Stimulated activated CD8-positive, alpha-beta memory T cell treated with anti-CD3 and anti-CD28 coated beads, Interleukin-2, amount 100 ng/mL, for 1 hour (primary cell): ENCODE measurements at places on chromosomes 1 and 21.
A peak's percentile ranks its signal among the peaks of the same experiment; 100 is the strongest.

DNA sequence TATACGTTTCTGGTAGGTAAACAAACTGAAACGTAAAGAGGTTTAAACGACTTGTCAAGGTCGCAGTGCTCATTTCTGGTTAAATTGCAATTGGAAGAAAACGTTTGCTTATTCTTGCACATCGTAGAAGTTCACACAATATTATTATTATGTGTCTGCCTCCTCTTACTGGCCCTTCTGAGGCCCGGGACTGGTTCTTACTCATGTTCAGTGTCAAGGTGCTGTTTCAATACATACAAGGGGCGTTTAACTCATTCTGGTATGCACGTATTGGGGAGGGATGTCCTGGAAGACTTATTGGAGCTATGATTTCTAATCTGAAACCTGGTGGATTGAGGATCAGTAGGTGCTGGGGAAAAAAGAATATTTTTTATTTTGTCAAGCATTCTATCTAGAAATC, 932 bp downstream of the RPF1 start:
- DNase-seq: no peak

- no peak for DNase-seq
These were observed 3.9 kb downstream of the ELK4 start for GRCh38 chr1:205627956-205628355.

GRCh38 chr1:68117416-68117815, 67.0 kb upstream of the DIRAS3 start:
- DNase-seq: no peak

GRCh38 chr1:7679159-7679872, 91.8 kb upstream of the VAMP3 start:
- DNase-seq: no peak

- DNase-seq: no peak
These were observed 52.4 kb downstream of the KCNJ6 start for GRCh38 chr21:37863842-37864241.

- no peak for DNase-seq
These were observed 254.8 kb downstream of the LTN1 start for GRCh38 chr21:28737674-28738419.

DNA sequence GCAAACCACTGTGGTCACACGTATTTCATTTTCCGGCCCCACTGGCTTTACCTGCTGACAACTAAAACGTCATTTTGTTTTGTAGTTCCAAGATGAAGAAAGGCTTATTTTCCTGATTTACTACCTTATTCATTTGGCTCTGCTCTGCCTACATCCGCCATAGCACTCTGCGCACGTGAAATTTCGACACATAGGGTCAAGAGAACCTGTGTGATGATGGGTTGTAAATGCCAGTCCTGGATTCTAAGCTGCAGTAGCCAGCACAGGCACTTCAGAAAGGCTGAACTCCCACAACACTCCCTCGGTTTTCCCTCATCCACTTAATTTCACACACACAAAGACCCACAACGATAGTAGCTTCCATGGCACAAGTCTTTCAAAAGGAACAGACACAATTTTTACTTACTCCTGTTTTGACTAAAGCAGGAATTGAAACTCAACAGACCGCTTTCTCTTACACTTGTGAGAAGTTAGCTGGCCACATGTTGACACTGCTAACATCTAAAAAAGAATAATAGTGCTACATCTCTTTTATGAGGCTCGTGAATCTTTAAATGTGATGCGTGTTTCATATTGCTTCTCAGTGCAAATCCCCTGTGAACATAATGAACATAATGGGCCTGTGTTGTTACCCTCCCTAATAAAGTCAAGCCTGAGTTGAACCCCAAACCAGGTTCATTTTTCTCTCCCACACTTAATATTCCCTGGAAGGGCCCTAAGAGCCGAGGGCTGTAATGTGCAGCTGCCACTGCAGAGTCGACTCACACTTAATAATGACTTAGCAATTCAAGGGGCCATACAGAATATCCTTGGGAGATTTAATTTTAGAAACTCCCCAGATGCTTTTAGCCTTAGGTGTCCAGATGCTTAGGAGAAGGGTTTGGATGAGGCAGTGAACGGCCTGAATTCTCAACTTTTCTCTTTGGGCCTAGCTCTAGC, 1.5 kb upstream of the RUNX1 start:
- DNase-seq: no peak

- DNase-seq: no peak
These were observed 21.8 kb downstream of the TRABD2B start for GRCh38 chr1:47975302-47975921.

GRCh38 chr1:223207293-223208066, 64.4 kb upstream of the TLR5 start:
- DNase-seq: no peak

- no peak for DNase-seq
These were observed 105.8 kb downstream of the KCNT2 start for GRCh38 chr1:196502437-196502836.

DNA sequence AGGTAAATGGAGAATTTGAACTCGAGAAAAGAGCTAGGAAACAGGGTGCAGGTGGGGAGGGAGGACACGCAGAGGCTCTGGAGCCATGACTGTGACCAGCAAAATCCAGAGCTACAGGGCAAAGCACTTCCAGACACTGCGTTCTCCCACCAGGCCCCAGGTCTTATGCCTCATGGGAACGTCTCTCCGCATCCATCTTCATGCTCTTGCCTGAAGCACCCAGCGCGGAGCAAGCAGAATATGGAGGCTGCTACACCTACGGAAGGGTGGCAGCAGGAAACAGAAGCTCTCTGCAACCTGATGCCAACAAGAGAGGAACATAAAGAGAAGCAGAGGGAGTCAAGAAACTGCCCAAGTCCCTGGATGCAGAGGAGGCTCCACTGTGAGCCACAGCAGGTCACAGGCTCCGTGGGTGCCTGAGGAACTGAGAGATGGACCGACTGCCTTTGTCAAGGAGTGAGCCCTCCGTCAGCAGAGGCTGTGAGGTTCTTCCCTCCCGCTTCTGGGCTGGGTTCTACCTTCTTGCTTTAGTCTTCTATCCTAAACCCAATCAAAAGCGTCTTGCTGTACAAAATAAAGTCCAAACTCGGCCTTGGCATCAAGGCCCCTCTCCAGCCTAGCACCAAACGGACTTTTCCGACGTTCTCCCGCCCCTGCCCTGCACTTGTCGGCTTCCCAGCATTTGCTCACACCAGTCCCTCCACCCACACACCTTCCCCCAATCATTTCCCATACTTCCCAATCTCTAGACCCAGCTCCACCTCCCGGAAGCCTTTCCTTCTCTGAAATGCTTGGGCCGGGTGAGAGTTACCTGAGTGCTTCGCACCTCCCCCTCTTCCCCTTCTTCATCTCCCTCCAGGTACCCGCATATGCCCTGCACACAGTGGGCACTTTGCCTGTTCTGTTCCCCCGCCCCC, 930 bp downstream of the DHCR24 start:
- no peak for DNase-seq

DNA sequence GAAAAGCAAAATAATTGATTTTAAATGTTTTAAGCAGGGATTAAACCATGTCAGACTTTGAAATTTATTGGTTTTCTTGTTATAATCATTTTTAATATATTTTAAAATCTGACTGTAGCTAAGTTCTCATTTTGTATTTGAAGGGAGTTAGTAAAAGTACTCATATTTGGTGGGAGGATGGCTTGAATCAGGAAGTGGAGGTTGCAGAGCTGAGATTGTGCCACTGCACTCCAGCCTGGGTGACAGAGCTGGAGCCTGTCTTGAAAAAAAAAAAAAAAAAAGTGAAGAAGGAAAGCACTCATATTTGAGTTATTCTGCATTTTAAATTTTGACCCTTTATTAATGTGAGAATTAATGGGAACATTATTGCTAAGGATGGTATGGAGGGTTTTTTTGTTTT, 106.0 kb downstream of the RABGAP1L start:
- DNase-seq: no peak

DNA sequence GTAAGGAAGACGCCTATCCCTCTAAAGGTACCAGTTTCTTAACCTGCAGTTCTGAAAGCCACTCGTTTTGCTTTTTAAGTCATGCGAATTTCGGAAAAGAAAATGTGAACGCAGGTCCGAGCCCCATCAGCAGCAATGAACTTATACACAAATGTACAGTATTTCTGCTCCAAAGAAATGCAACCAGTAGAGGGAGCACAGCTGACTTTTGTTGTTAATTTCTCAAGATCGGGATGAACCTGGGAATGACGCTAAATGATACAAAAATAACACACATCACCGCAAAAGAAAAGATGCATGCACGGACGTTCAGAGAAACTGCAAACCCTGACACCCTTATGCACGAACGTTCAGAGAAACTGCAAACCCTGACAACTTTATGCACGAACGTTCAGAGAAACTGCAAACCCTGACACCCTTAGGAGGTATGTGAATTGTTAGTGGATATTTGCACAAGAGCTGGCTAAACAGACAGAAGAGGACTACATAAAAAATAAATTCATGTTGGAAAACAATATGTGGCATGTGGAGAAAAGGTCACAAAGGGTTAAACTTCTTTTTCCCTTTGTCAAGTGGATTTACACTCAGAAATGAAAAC, 3.5 kb upstream of the TIAM1 start:
- no peak for DNase-seq

DNA sequence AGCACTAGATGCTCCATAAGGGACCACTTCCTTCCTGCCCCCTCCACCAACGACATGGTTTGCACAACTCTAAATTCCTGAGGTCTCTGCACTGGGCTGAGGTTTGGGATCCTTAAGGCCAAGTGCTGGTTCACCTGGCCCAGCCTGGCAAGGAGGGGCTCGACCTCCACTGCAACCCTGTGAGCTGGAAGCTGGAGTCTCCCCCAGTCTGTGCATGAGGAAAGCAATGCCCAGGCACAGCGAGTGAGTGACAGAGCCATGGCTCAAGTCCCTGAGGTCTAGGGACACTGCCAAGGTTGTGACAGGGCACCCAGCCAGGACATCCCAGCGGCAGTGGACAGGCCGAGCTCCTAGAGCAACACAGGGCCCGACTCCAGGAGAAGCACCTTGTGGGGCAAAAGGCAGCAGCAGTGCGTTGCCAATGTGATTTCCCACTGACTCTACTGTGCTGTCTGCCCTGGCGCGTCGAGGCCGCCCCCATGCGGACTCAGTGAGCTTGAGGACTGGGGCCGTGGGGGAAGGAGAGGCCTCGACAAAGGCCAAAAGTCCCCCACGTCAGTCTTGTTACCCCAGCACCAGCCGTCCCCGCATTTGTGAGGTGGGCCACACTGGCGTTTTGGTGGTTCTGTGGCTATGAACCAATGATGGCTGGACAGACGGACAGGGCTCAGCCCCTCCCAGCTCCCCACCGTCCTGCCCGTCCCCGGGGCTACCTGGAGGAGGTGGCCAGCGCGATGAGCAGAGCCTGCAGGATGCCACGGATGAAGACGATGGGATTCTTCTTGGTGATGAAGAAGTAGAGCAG, 30.0 kb downstream of the PODN start:
- DNase-seq: no peak

DNA sequence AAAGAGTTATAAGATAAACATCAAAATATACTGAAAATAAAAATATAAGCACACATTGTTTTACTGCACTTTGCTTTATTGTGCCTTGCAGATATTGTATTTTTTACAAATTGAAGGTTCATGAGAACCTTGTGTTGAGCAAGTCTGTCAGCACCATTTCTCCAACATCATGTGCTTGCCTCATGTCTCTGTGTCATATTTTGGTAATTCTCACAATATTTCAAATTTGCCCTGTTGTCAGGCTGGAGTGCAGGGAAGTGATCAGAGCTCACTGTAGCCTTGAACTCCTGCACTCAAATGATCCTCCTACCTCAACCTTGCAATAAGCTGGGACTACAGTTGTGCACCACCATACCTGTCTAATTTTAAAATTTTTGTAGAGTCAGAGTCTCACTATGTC, 21.3 kb upstream of the CNIH3 start:
- no peak for DNase-seq

- DNase-seq: peak; percentile 81
These were observed at the start of gene ZNF669 for GRCh38 chr1:247103859-247104591. Gene ZNF669 (minus strand): TSS chr1:247104356. CDS start chr1:247104199, 157 bp downstream.

GRCh38 chr1:60942896-60943638, 139.3 kb upstream of the NFIA start:
- DNase-seq: no peak

DNA sequence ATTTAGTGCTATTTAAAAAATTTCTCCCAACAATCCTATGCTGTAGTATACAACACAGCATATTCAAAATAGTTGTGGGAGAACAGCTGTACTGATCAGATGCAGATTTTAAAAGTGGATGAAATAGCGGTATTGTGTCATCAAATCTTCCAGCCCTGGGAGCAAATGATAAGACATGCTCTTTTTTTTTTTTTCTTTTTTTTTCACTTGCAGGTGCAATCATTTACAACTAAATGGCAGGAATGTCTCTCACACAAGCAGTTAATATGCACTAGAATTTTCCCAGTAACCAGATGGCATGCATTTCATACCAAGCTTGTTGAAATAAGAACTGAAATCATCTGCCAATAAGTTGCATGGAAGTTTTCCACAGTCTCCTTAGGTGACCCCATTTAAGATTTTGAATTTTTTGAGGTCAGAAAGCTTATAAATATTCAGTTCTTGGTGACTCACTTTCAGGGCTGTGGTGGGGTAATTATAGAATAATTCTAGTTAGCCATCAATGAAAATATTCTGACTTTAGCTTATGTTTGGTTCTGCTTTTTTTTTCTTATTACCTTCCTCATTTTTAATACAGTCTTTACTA, 623.9 kb upstream of the NR5A2 start:
- no peak for DNase-seq

GRCh38 chr1:56376188-56376984, 203.0 kb downstream of the PLPP3 start:
- no peak for DNase-seq

DNA sequence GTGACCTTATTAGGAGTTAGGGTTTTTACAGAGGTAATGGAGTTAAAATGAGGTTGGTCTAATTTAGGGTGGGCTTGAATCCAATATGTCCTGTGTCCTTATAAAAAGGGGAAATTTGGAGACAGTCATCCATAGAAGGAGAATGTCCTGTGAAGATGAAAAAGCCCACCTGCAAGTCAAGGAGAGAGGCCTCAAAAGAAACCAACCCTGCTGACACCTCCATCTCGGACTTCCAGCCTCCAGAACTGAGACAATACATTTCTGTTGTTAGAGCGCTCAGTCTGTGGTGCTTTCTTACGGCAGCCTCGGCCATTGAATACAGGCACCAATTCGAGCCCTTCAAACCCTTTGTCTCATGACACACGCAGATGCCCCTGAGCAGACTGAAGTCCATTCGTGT, 43.8 kb downstream of the ACTA1 start:
- no peak for DNase-seq

- no peak for DNase-seq
These were observed 46.7 kb upstream of the SARS1 start for GRCh38 chr1:109167001-109167506.

DNA sequence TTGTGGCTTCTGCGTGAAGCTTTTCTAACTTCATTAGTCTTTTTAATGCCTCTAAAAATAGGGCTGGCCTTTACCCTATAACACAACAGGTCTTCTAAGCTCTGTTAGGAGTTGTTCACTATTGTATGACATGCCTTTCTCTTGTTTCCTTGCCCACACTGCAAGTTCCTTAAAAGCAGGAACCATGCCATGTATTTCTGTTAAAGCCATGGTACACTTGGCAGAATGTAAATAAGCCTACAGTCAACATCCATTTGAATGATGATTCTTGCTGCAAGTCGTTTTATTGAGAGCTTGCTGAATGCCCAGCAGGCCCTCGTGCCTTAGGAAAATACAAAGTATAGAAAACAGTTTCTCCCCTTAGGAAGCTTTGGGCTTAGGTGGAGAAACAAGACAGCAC, 214.6 kb downstream of the DUSP10 start:
- no peak for DNase-seq

- DNase-seq: no peak
These were observed 27.1 kb downstream of the ZBTB17 start for GRCh38 chr1:15948595-15949452.
